CD4-positive, alpha-beta T cell treated with Interleukin-15 for 4 hours (primary cell): ENCODE measurements at places on chromosomes 13 and 19.

GRCh38 chr13:36945078-36945477 lies 25.0 kb upstream of the SMAD9 start:
- DNase-seq: no peak

DNA sequence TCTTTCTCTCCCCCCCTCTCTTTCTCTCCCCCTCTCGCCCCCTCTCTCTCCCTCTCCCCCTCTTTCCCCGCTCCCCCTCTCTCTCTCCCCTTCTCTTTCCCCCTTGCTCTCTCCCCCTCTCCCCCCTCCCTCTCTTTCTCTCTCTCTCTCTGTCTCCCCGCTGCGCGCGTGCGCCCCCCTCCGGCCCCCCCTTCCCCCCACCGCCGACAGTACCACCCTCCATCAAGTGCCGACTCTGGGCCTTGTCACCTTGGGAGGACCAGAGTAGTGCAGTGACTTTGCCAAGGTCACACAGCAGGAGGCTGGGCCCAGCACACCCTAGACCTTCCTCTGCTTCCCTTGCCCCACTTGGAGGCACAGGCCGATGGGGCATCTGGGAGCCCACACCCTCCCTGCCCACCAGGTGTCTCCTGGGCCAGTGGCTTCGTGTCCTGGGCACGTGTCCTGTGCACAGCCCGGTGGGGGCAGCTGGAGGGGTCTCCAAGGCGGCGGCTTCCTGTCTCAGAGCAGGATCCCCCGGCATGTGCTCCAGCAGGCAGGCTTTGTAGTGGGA lies 121.6 kb downstream of the KDM4B start:
- no peak for DNase-seq

DNA sequence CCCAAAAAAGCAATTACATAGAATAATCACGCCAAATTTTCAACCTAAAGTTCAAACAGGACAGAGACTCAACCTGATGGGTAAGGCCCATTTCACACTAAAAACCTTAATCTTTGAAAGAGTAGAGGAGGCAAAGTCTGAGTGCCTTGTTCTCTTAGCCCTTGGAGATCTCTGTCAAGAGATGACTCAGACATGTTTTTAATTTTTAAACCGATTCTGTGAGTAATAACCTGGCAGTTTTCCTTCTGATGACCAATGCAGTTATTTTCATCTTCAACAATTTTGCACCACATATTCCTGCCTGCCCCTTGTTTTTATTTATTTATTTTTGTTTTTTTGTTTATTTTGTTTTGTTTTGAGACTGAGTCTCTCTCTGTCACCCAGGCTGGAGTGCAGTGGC lies 11.5 kb upstream of the TNFSF9 start:
- DNase-seq: no peak

DNA sequence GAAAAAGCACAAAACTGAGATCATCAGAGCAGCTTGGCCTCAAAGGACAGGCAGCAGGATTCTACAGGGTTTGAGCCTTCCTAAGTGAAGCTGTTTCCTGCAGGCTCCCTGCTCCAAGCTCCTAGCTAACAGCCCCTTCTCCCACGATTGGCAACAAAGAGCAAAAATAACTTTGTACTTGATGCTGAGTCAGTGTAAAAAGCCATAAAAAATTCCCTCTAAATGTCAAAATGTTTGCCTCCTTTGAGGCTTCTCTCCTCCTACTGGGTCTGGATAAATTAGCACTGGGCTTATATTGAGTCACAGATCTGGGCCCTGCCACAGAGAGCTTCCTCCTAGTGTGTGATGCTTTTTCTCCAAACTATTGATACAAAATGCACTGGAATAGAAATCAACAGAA lies 153.3 kb downstream of the TNFRSF19 start:
- no peak for DNase-seq

DNA sequence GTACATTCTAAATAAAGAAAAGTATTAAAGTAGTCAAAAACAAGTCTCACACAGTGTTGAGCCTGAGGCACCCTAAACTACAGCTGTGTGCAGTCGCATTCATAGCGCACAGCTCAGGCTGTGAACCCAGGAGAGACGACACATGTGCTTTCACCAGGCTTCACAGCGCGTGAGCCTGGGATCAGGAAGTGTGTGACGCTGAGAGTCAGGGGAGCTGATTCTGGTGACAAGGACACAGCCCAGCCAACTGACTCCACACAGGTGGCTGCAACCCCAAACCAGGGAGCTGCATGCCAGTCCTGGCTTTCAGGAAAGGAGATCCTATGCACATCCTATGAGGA lies 41.6 kb downstream of the COL4A1 start:
- DNase-seq: no peak

DNA sequence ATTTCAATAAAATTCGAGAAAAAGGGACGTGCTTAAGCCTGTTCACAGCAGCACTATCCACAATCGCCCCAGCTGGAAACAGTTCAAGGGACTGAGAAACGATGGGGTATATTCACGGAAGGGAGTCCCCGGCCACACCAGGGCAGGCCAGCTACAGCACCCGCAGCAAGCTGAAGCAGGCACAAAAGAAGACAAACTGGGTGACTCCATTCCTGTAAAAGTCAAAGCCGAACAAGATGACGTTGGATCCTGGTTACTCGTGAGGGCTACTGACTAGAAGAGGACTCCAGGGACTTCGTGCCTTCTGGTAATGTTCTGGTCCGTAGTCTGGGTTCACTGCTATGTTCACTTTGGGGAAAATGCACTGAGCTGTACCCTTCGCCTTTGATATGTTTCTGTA lies 57.6 kb downstream of the COL4A1 start:
- DNase-seq: no peak

- DNase-seq: peak; percentile 46
Observed at GRCh38 chr19:2627319-2627829, 75.1 kb downstream of the GNG7 start.

DNA sequence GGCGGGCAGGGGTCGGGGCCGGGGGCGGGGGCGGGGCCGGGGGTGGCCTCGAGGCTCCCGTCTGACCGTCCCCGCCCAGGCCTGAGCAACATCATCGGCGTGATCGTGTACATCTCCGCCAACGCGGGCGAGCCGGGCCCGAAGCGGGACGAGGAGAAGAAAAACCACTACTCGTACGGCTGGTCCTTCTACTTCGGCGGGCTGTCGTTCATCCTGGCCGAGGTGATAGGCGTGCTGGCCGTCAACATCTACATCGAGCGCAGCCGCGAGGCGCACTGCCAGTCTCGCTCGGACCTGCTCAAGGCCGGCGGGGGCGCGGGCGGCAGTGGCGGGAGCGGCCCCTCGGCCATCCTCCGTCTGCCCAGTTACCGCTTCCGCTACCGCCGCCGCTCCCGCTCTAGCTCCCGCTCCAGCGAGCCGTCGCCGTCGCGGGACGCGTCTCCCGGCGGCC lies 9.4 kb upstream of the CACNG6 start:
- no peak for DNase-seq
